ENCODE measurements at places on chromosomes 7 and 10.
A peak's percentile ranks its signal among the peaks of the same experiment; 100 is the strongest.

DNA sequence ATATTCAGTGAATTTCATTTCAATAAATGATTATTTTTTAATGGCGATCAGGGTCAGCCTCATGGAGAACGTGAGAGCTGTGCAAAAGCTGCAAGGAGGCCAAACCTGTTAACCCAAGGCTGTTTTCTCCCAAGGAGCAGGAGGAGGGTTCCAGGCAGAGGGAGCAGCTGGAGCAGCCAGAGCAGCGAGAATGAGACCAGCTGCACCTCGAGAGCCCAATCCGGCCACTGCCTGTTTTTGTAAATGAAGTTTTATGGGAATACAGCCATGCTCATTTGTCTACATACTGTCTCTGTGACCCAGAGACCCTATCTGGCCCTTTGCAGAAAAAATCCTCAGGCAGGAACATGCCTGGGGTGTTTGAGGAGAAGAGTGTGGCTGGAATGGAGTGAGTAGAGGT lies 104.9 kb downstream of the GRK5 start:
- no peak for DNase-seq

GRCh38 chr7:102830197-102830596 lies 81.4 kb downstream of the FAM185A start:
- DNase-seq, result no peak

- DNase-seq, result peak; percentile 90
These were observed 57.9 kb downstream of the ZNF22 start for GRCh38 chr10:45058580-45058979.

DNA sequence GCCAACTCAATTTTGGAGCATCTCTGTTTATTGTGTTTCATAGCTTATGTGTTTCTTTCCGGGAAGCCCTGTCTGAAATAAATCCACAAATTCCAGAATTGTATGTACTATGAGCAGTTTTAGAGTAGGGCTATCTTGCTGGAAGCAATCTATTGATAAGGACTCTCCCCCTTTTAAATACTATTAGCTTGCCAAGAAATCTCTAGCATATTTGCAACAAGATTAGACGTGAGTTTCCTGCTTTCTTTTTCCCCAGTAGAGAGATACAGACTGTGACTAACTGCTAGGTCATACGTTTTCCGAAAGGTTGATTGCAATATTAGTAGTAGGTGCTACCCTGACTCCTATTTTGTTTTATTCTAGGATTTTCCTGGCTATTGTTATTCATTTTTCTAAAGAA lies 277.0 kb downstream of the MALRD1 start:
- DNase-seq, result no peak

- DNase-seq, result no peak
These were observed 100.2 kb upstream of the MPP7 start for GRCh38 chr10:28403090-28403489.

DNA sequence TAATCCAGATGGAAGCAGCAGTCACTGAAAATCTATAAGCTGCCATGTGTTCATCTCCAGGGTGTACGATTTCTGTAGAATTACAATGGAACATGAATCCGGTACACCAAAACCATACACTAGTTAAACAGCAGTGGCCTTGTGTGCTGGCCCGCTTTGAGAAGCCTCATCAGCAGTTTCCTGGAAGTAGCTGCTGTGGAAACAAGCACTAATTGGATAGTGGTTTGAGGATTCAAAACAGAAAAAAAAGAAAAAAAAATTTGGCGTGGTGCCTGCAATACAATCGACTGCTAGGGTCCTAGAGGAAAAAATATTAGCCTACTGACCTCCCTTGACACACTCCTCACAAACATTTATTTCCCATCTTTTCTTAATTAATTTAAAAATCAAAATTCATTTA lies 545.9 kb downstream of the SORCS1 start:
- DNase-seq, result no peak

- DNase-seq, result no peak
These were observed 66.4 kb upstream of the ANK3 start for GRCh38 chr10:60456053-60456452.

GRCh38 chr7:38368191-38368605 lies 94.8 kb upstream of the TARP start:
- DNase-seq, result peak; percentile 92

DNA sequence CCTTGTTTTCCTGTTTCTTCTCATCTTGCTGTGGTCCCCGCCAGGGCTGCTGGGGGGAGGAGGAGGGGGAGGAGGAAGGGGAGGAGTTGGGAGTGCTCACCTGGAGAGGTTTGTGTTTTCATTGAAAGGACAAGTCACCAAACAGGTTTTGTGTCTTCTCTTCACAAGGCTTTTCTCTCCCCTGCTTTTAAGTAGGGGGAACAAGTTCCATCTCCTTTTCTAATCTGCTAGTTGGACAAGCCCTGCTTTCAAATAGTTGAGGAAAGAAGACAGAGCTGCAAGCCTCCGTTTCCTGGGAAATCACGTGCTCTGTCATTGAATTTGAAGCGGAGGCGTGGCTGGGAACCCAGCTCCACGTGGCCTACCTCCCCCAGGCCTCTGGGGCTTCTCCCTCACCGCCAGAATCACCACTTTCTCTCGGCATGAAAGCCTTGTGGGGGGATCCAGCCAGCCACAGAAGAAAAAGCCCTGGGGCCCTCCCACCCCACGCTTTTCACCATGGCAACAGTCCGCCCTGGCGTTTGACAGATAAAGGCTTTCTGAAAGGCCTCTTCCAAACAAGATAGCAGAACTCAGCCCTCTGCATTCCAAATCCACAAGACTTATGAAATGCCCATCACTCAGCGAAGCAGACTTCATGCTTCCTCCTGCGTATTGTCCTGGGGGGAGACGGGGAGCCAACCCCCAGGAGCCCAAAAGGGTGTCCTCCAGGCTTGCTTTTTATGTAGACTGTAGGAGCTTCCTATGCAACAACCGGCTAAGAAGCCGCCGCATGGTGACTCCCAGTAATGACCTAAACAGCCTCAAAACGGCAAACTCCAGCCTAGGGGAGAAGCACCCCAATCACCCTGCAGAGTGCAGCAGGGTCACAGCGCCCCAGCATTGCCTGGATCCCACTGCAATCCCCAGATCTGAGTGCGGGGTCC lies 51.7 kb downstream of the PROSER2 start:
- peak; percentile 41 for DNase-seq

- no peak for DNase-seq
These were observed 631.9 kb downstream of the CALN1 start for GRCh38 chr7:71780282-71780681.

DNA sequence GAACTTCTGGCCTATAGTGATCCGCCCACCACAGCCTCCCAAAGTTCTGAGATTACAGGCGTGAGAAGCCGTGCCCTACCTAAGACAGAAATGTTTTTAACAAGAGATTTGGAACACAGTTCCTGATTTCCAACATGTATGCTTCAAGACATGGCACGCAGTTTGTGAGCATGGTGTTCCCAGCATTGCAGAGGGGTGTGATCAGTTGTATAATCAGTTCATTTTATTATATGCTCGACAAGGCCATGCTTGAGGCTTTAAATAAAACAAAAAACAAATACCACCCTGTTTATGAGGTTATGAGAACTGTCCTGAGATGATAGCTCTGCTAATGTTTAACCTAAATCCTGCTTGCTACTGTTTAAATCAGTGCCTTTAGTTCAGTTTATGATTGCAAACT lies 60.2 kb downstream of the TASOR2 start:
- no peak for DNase-seq
